Tongue (tissue), 3 donors: ENCODE measurements at places on chromosomes 3 and 15. TPM values are rescaled to one million over a fixed set of nuclear protein-coding genes. Genes with fewer than 3 reads are reported as not detected.

The TEX55 gene
- total RNA-seq, result not detected

The CACNA1D gene
- 10.1 TPM for total RNA-seq

The STT3B gene
- total RNA-seq, result 214 TPM

The GOLGA8Q gene
- 1.2 TPM for total RNA-seq

The ROBO2 gene
- 22.1 TPM for total RNA-seq

The RTP4 gene
- total RNA-seq, result not detected

The HMCES gene
- 28.0 TPM for total RNA-seq

The SLC28A2 gene
- 0.10 TPM for total RNA-seq

The ERC2 gene
- total RNA-seq, result 3.4 TPM

The CYP1A2 gene
- not detected for total RNA-seq

DNA sequence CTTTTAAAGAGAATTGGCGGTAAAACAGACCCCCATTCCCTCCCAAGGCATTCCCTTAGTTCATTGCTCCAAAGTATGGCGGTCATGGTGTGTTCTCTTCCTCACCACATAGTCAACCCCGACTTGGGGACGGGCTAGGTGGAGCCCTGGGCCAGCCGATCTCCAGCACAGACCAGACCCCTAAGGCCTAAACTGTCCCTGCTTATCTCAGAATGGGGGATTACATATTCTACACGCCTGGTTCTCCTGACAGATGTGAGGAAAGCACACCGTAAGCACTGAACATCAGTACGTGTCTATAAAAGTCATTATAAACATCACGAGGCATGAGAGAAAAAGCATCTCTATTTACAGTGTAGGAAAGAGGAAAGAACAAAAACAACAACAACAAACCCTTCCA, 244.5 kb upstream of the STT3B start:
- no peak for DNase-seq

DNA sequence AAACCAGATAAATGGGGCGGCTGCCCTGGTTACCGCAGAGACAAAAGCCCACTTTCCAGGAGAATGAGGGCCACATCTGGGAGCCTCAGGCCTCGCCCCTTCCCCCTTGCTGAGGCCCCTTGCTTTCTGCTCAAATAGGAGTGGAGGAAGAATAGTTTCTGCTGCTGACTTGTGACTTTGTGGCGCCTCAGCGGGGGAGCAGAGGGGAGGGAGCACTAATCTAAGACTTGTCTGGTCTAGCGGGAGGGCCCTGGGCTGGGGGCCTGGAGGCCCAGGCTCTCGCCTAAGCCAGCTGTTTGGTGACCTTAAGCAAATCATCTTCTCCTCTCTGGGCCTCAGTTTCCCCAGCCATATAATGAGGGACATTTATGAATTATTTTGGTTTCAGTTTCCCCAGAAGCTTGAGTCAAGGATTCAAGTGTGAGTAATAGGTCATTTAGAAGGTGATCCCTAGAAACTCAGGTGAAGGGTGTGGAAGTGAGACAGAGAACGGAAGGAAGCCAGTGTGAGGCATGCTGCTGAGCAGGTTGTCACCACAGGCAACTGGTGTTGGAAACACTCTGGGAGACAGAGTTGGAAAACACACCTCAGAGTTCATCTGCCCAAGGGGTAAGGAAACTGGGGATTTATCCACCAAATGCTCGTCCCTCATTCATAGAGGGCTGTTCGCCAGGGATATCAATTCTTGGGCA, 25.9 kb upstream of the SMAD3 start:
- DNase-seq, result no peak

DNA sequence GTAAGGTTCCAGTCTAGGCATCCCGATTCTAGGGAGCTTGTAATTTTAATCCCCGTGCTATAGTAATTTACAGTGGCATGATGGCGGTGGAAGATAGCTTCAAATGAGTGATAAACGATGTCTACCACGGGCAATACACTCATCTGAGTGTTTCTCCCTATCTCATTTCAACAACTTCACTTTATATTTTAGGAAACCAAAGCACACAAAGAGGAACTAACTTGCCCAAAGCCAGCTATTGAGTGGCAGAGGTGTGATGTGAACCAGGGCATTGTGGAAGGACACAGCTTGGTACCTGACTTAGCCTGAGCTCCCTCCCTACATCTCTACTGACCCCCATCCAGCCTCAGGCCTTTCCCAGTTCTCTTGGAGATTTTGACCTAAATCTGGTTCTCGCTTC, 16.9 kb upstream of the FILIP1L start:
- no peak for DNase-seq

GRCh38 chr3:31129241-31129640, 234.8 kb upstream of the GADL1 start:
- DNase-seq, result no peak

DNA sequence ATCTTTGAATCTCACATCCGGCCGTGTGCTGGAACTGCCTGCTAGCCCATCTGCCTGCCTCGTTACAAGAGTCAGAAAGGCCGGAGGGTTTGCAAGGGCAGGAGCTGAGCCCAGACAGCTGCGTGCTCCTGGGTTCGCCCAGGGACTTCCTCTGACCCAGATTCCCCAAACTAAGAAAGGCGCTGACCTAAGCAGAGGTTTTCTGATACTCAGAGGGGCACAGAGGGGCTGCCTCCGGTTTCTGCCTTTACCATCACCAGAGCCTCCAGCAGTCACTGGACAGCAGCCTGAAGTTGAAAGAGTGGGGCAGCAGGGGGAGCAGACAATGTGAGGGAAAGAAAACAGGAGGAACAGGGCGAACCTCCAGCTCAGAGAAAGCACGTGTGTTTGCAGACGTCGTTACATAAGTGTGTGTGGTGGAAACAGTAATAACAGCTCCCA, 33.4 kb upstream of the RAD18 start:
- peak; percentile 82 for DNase-seq

- DNase-seq, result no peak
These were observed 91.6 kb downstream of the FOXB1 start for GRCh38 chr15:60095711-60096110.

GRCh38 chr3:172018364-172018763, 21.0 kb upstream of the FNDC3B start:
- DNase-seq, result no peak

DNA sequence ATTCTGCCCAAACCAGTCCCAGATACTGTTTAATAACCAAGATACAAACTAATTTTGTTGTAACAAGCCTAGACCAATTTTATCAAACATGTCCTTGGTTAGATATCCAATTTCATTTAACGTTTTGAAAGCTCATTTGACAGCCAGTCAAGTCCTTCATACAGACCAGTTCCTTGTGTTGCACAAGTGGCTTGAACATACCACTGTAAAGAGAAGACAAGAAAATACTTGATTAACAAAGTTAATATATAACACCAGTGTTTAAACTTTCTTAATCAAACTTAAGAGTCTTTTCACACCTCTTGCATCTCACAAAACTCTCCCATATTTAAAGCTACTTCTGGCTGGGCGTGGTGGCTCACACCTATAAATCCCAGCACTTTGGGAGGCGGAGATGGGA, 16.0 kb downstream of the PDE12 start:
- DNase-seq, result no peak

DNA sequence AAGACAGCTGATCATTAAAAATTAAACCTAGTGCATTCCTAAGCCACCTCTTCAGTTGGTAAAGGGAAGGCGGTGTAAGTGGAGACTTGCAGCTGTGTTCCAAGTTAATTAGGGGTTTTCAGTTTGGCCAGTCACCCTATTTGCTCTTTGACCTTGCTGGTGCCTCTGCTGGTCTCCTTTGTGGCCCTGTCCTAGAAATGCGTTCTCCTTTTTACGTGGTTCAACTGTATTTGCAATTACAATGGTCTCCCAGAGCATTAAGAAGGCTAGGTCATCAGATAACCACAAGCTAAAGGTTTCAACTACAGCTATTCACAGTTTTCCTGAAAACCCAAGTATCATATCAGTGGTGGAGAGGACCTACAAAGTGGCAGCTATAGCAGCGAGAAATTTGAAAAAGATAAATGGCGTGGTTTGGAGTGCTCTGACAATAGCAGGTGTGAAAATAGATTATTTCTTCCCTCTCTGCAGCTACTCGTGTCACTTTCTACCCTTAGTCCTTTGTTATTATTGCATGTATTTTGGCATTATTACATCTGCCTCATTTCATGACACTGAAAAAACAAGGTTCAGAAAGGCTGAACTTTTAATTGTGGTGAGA, 203.5 kb upstream of the TBC1D5 start:
- DNase-seq, result peak; percentile 10

DNA sequence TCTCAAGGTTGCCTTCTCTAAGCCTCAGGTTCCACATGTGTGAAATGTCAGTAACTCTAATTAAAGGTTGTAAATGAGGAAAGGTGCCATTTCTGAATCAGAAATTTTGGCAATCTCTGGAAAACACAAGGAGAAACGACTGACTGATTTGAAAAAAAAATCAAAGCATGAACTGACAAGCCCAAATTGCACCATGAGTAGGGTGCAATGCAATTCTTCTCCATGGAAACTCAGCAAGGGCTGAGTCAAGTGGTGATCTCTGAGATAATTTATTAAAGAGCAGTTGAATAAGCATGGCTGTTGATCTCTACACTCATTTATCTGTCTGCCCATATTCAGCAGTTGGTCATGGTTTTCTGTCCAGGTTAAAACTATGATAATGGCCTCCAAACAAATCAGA, 201.6 kb upstream of the CMC1 start:
- DNase-seq, result no peak

- DNase-seq, result no peak
These were observed 34.2 kb upstream of the BCL2L10 start for GRCh38 chr15:52146776-52147175.

DNA sequence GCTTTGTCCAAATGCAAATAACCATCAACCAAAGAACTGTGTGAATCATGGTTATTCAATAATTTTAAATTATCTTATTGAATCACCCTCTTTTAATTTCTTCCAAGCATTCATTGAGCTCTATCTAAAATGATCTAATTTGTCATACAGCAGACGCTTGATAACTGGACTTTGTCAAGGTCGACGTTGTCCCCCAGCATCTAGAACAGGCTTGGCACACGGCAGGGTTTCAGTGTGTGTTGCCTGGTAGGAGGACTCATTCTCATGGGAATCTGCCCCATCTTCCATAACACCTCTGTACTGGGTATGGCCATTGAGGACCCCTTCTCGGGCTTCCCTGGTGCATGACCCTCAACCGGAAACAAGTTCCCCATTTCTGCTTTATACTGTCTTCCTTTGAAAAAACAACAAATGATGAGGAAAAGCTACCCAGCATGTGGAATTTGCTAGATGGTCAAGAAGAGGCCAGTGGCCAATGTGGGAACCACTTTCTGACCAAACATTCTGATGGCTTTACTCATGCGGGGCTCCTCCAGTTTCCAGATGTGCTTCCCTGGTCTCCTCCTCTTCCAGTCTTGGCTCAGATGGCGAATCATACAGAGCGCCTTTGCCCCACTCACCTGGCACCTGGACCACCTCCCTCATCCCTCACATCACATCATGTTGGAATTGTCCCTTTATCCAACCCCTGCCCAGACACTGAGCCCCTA, 41.7 kb upstream of the SEC22A start:
- DNase-seq, result no peak

GRCh38 chr3:160812304-160812703, 56.3 kb downstream of the PPM1L start:
- DNase-seq, result no peak

DNA sequence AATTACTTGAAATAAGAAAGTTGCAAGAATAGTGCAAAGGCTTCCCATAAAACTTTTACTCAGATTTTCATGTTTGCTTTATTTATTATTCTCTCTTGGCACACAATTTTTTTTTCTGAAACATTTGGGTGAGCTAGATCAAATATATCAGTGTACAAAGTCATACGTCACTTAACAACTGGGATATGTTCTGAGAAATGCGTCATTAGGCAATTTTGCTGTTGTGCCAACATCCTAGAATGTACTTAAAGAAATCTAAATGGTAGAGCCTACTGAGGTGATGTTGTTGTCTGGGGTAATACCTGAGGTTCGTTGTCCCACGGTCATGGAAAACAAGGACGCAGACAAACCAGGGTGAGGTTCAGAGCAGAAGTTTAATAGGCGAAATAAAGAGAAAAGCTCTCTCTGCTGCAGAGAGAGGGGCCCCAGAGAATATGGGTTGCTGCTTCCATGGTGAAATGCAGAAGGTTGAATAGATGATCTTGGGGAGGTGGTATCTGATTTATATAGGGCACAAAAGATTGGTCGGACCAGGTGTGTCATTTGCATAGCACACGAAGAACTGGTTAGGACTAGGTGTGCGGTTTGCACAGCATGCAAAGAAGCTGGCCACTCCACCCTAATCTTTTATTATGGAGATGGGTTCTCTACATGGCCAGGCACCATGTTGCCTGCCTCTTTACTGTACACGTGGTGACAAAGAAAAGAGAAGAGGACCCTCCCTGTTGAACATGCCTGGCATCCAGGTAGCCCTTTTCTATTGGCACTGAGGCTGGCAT, 8.8 kb upstream of the GRAMD1C start:
- DNase-seq, result no peak

DNA sequence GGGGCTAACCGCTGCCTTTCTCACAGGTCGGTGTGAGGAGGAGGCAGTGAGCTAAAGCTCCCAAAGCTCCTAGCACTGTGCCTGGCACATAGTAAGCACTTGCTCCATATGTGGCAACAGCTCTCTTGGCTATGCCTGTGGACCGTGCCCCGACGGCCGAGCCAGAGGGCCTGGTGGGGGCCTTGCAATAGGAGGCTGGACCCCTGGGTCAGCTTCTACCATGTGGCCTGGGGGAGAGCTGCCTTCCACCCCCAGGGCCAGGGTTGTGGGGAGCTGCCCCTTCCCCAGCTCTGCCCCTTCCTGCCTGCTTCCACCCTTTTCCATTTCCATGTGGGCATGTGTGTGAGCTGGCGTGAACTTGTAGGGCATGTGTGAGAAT, 16.9 kb upstream of the GNAT1 start:
- no peak for DNase-seq

DNA sequence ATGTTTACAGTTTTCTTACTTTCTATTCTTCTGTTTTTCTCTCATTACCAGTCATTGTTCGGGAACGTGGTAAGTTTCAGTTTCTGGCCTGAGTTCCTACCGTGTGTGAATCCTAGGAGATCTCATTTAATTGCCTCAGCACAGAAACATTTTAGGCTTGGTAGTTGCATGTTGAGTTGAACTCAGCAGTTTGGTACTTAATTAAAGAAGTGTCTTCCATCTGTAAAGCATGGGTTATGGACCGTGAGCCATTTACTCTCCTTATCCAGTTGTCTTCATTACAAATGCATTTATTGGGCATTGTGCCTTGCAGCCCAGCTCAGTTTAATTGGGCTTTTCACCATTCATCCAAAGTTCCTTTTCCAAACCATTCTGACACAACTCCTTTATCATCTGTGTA, 142.1 kb upstream of the CHRM5 start:
- DNase-seq, result no peak
